Type B pancreatic cell (in vitro differentiated cells): ENCODE measurements at places on chromosomes 11 and 22. TPM values are rescaled to one million over a fixed set of nuclear protein-coding genes. Genes with fewer than 3 reads are reported as not detected.

- no peak for DNase-seq
- H3K4me3 ChIP-seq, result no peak overlapping the region
- H3K27ac ChIP-seq, result peak overlapping the region; percentile 29
- peaks cover 31% of the 10 kb centered on the region for H3K27me3 ChIP-seq
- H3K4me1 ChIP-seq, result peaks cover 17% of the 10 kb centered on the region
These were observed 40.7 kb downstream of the CD6 start for GRCh38 chr11:61011950-61012736.

LRRC4C gene
- 5.5 and 14.0 TPM in 2 replicates for total RNA-seq

- no peaks in the 10 kb centered on the region for H3K36me3 ChIP-seq
- peaks cover 14% of the 10 kb centered on the region for H3K4me1 ChIP-seq
- no peak overlapping the region for H3K4me3 ChIP-seq
These were observed 4.8 kb upstream of the MRTFA start for GRCh38 chr22:40641269-40641668.

- H3K27ac ChIP-seq, result no peak overlapping the region
- no peak overlapping the region for H3K4me3 ChIP-seq
- no peak for DNase-seq
- H3K36me3 ChIP-seq, result no peaks in the 10 kb centered on the region
These were observed 62.2 kb upstream of the FDX1 start for GRCh38 chr11:110367571-110367970.

DNA sequence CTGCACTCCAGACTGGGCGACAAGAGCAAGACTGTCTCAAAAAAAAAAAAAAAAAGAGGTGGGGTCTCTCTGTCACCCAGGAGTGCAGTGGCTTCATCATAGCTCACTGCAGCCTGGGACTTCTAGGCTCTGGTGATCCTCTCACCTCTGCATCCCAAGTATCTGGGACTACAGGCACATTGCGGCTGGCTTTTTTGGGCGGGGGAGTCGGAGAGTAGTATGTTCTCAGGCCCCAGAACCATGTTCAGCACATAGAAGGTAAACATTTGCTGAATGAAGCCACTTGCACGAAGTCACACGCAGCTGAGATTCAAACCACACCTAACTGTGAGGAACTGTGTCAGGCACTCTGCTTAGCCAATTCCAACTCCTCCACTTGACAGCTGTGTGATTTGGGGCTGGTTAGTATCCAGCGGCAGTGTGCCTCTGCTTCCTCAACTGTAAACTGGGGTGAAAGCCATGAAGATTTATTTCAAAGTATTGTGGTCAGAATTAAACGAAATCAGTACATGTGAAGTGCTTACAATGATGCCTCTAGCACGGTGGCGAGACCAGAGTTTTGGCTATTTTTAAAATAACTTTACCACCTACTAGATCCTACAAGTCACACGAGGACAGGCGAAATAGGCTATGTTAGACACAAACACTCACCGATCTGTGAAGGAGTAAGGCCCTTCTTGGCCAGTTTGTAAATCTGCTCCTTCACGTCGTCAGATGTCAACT is 789 bp downstream of the RPS13 start:
- peaks cover 34% of the 10 kb centered on the region for H3K4me1 ChIP-seq
- peaks cover 31% of the 10 kb centered on the region for H3K36me3 ChIP-seq
- no peak for DNase-seq
- peak overlapping the region; percentile 100 for H3K27ac ChIP-seq
- H3K4me3 ChIP-seq, result peak overlapping the region; percentile 99

GDPD4 gene
- not detected in 2 replicates for total RNA-seq

DNA sequence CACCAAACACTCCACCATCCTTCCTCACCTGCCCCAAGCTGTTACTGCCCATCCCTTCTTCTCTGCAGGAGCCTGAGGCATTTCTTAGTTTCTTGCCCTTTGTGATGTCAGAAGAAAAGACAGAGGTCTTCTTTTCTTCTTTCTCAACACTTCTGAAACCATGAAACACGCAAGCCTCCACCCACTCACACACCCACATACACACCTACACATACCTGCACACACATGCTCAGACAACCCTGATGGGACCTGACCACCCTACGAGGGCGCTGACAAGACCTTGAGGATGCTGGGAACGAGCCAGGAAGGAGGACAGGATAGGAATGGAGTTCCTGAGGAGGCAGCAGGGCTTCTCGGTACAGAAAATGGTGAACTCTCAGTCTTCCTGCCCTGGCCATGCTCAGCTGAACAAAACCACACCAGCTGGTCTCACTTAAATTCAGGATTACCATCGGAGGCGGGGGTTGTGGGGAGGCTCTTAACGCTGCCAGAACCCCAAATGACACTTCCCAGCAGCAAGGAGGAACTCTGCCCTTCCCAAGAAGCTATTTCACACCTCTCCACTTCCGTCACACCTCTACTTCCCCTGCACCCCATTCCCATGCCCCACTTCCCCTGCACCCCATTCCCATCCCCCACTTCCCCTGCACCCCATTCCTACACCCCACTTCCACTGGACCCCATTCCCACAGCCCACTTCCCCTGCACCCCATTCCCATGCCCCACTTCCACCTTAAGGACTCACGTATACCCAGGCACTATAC is 41.0 kb downstream of the CSF2RB start:
- H3K4me3 ChIP-seq, result no peak overlapping the region
- no peak overlapping the region for H3K27ac ChIP-seq
- H3K36me3 ChIP-seq, result no peaks in the 10 kb centered on the region
- H3K27me3 ChIP-seq, result peaks cover 40% of the 10 kb centered on the region
- no peaks in the 10 kb centered on the region for H3K4me1 ChIP-seq
- DNase-seq, result no peak

ANO1 gene
- 14.9 and 29.2 TPM in 2 replicates for total RNA-seq

DNA sequence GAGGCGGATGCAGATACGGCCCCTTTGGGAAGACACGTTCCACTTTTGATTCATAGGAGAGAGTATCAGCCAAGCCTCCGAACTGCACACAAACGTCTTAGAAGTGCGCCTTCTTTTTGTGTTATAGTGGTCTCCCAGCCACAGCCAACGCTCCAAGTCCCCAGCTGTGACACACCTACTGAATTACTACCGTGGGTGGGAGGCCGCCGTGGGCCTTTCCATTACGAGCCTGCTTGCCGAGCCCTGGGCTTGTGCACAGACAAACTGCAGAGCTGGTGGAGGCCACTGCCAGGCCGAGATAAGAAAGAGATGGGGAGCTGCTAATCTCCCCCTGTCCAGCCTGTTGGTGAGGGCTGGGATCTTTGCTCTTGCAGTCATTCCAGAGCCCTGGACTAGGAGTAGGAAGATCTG is 761 bp downstream of the HMBS start:
- H3K27ac ChIP-seq, result peak overlapping the region; percentile 96
- no peaks in the 10 kb centered on the region for H3K27me3 ChIP-seq
- no peak for DNase-seq
- no peaks in the 10 kb centered on the region for H3K36me3 ChIP-seq
- H3K4me3 ChIP-seq, result peak overlapping the region; percentile 99
- H3K4me1 ChIP-seq, result peaks cover 19% of the 10 kb centered on the region

DNA sequence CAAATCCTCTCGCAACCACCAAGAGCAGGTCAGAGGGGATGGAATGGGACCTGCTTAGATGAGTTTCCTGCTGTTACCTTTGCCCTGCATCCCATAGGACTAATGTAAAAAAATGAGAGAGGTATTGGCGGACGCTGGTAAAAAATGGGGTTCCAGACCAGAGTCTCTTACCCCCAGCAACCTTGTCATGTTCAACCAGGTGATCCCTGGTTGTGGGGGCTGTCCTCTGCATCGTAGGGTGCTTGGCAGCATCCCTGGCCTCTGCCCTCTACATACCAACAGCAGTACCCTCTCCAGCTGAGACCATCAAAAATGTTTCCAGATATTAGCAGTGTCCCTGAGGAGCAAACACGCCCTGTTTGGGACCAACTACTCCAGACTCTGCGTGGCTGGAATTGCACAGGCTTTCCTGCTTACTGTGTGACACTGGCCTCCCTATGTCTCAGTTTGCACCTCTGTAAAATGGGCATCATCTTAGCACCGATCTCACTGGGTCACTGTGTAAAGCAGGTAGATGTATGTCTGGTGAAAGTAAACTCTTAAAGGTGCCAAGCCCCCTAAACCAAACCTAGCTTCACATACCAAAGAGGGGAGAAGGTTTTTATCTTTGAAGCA is 1.5 kb downstream of the APOL6 start:
- peaks cover 19% of the 10 kb centered on the region for H3K4me1 ChIP-seq
- H3K27me3 ChIP-seq, result peaks cover 2% of the 10 kb centered on the region
- peak; percentile 36 for DNase-seq
- no peaks in the 10 kb centered on the region for H3K36me3 ChIP-seq
- peak overlapping the region; percentile 98 for H3K27ac ChIP-seq
- H3K4me3 ChIP-seq, result peak overlapping the region; percentile 94

GRAP2 gene
- total RNA-seq, result 0.24 and 0.43 TPM in 2 replicates

NRGN gene
- 3.6 and 17.3 TPM in 2 replicates for total RNA-seq

DNA sequence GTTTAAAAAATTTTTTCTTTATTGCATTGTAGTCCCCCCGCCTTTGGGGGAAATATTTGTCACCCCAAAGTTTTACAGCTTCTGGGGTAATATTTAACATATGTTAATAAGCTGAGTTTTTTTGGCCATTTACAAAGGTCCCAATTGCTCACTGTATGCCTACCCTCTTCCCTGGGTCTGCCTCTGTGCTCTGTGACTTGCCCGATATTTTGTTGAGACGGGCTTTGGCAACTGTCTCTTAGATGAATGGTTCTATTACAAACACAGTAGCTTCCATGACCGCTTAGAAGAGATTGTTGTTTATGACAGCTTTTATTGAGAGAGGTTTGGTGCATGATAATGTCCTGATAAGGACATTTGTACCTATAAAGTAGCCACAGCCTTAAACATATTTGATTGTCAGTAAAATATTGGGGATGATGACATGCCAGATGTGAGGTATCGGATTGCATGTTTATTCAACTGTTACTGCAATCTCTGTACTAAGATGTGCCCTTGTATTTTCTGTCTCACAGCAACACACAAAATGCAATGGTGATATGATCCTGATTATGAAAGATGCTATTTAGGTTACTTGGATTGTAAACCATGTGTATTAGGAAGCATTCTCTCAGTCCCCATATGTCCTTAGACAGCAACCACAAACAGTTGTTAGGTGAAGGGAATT is 103.1 kb downstream of the TEAD1 start:
- H3K27me3 ChIP-seq, result no peaks in the 10 kb centered on the region
- no peak for DNase-seq
- peaks cover 46% of the 10 kb centered on the region for H3K4me1 ChIP-seq
- H3K36me3 ChIP-seq, result peaks cover 45% of the 10 kb centered on the region

- peaks cover 7% of the 10 kb centered on the region for H3K36me3 ChIP-seq
- H3K27me3 ChIP-seq, result no peaks in the 10 kb centered on the region
- H3K4me1 ChIP-seq, result peaks cover 13% of the 10 kb centered on the region
- no peak overlapping the region for H3K4me3 ChIP-seq
- DNase-seq, result no peak
- H3K27ac ChIP-seq, result peak overlapping the region; percentile 36
These were observed 6.7 kb downstream of the VSIG10L2 start for GRCh38 chr11:125952559-125952958.

DNA sequence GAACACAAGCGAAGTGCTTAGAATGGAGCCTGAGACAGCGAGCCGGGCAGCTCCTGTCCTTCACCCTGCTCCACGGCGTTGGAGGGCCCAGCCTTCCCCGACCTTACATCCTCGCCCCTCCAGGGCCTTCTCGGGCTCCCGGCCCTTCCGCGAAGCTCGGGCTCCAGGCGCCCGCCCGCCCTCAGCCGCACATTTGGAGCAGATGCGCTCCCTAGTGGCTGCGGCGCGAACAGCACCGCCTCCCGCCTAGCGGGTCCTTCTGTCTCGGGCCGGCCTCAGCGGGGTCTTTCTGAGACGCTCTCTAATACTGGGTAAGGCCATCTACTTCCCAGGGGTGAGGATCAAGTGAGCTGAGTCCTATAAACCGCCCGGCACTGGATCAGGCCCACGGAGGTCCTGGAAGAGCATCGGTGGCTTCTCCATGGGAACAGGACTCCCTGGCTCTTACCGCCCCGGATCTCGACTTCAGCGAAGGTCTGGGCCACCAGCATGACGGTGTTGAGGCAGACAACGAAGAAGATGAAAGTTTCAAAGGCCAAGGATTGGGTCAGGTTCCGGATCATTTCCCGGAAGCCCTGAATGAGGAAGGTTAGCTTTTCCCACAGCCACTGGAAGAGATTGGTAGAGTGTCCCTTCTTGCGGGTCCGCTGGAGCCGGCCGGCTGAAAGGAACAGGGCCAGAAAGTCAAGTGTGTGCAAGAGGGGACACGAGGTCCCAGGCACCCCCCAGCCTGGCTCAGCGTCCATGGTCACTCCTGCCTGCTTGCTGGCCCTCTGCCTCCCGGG is 3.7 kb downstream of the CATSPER1 start:
- H3K27me3 ChIP-seq, result peaks cover 18% of the 10 kb centered on the region
- no peaks in the 10 kb centered on the region for H3K36me3 ChIP-seq
- H3K4me3 ChIP-seq, result no peak overlapping the region
- no peak overlapping the region for H3K27ac ChIP-seq
- H3K4me1 ChIP-seq, result no peaks in the 10 kb centered on the region

DNA sequence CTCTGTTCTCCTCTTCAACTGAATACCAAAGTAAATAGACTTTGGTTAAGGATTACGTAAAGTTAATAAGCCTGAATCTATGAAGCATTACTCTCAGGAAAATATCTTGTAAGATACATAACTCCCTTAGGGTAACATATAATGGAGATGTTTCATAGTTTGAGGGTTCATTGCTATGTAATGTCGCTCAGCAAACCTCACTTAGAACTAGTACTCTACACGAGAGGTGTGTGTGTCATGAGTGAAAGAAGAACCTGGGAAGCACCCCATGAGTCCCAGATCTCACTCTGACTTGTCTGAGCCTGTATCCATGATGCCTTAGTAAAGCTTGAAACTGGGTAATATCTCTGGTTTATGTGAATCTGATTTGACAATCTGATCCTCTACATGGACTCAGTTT is 429.5 kb upstream of the ANO3 start:
- H3K4me1 ChIP-seq, result no peaks in the 10 kb centered on the region
- H3K4me3 ChIP-seq, result no peak overlapping the region
- H3K27ac ChIP-seq, result no peak overlapping the region

NPTXR gene
- 5.9 and 6.9 TPM in 2 replicates for total RNA-seq

- H3K27ac ChIP-seq, result peak overlapping the region; percentile 77
- peak overlapping the region; percentile 68 for H3K4me3 ChIP-seq
- H3K4me1 ChIP-seq, result peaks cover 37% of the 10 kb centered on the region
- no peaks in the 10 kb centered on the region for H3K27me3 ChIP-seq
These were observed 38.1 kb upstream of the ADA2 start for GRCh38 chr22:17257121-17258001.

- no peak overlapping the region for H3K4me3 ChIP-seq
- H3K27me3 ChIP-seq, result no peaks in the 10 kb centered on the region
- DNase-seq, result no peak
- H3K4me1 ChIP-seq, result peaks cover 45% of the 10 kb centered on the region
- peaks cover 39% of the 10 kb centered on the region for H3K36me3 ChIP-seq
These were observed 50.2 kb downstream of the MYH9 start for GRCh38 chr22:36337365-36338130.

DNA sequence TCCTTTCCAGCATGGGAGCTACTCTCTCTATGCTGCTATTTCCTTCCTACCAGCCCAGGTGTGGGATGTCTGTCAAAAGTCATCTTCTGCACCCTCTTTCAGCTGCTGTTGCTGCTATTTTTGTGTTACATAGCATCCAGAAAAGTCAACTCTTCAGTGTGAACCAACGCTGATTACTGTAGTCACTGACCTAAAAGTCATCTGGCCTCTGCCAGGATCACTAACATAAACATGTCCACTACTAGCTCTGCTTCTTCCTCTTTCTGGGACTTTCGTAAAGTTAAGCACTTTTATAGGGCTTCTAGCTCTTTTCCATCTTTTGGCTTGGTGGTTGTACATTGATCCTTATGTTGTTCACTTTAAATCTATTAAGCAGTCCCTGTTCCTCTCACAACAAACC is 90.2 kb upstream of the CARD18 start:
- no peaks in the 10 kb centered on the region for H3K36me3 ChIP-seq
- DNase-seq, result no peak
- H3K27me3 ChIP-seq, result no peaks in the 10 kb centered on the region
- no peaks in the 10 kb centered on the region for H3K4me1 ChIP-seq
